ENCODE measurements at places on chromosomes 13 and 19. TPM values are rescaled to one million over a fixed set of nuclear protein-coding genes. Genes with fewer than 3 reads are reported as not detected.

SHD gene
- total RNA-seq, result 0.14 TPM

TMEM145 gene
- total RNA-seq, result 4.2 TPM

KLK1 gene
- not detected for total RNA-seq

ZGLP1 gene
- total RNA-seq, result 1.5 TPM

NXNL1 gene
- total RNA-seq, result not detected

Data from A549 treated with dexamethasone at 1 μM for 4 hours (cell line).